ENCODE measurements at places on chromosomes 3 and 15. TPM values are rescaled to one million over a fixed set of nuclear protein-coding genes. Genes with fewer than 3 reads are reported as not detected.

- DNase-seq, result no peak
These were observed 31.3 kb upstream of the FAH start for GRCh38 chr15:80121546-80121945.

Gene RTP3
- total RNA-seq, result not detected

DNA sequence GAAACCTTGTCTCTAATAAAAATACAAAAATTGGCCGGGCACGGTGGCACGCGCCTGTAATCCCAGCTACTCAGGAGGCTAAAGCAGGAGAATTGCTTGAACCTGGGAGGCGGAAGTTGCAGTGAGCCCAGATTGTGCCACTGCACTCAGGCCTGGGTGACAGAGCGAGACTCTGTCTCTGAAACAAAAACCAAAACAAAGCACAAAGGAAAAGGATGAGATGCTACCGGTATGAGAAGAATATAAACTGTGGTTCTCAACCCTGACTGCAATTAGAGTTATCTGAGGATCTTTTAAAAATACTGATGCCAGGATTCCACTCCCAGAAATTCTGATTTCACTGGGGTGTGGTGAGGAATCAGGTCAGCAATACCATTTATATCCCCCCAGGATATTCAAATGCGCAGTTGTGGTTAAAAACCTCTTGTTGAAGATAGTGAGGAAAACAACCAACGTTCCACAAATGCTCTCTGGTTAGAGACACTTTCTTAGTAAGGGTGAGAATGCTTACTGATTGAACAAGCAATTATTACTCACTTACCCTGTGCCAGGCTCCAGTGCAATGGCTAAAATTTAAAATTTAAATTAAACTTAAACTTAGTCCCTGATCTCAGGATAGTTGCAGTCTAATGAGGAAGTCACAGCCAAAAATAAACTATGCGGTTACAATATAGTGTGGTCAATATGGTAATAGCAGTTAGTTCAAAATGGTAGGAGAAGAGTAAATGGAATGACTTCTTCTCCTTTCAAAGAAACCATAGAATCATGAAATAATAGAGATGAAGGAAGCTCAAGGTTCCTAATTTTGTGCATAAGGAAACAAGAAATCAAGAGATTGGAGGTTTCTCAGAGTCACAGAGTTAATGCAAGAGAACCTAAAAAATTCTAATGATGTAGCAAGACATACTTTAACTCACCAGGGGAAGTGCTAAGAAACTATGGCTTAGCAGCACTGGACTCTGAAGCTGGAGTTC, 109.5 kb downstream of the SSR3 start:
- DNase-seq, result no peak

GRCh38 chr15:67089217-67090193, 24.1 kb downstream of the SMAD3 start:
- DNase-seq, result no peak

Gene ILDR1
- total RNA-seq, result not detected

Gene MNS1
- 0.53 TPM for total RNA-seq

Gene LRTM1
- not detected for total RNA-seq

GRCh38 chr3:13172644-13173013, 99.4 kb upstream of the IQSEC1 start:
- DNase-seq, result no peak

- DNase-seq, result no peak
These were observed 289.7 kb upstream of the TPRG1 start for GRCh38 chr3:188881954-188882641.
